ENCODE measurements at places on chromosomes 5 and 9.

DNA sequence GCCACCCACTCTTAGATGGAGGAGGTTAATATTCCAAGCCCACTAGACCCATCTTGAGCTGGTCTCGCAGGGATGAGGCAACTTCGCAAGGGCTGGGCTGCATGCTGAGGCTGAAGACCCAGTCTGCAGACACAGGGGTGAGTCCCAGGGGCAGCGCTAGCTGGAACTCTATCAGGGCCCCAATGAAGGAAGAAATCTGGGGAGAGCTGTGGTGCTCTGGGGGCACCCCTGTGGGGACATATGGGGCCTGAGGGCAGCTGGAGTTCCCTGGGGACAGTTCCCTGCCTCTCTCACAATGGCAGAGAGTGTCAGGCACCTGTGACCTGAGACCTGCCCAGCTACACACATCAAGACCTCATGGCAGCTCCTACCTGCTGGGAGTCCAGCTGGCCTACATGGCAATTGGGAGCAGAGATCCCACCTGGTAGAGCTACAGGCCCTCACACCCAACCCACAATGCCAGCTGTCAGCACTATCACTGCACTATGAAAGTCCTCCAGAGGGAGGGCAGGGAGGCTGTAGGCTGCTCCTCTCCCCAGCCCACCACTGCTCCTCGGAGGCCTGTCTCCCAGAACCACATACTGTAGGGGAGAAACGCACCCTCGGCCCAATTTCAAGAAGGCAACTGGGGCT is 202.2 kb downstream of the GABBR2 start:
- no peak for DNase-seq

GRCh38 chr9:69066955-69067354 is 31.4 kb downstream of the FXN start:
- DNase-seq, result no peak

GRCh38 chr5:87147441-87147840 is 120.2 kb upstream of the RASA1 start:
- DNase-seq, result no peak

- no peak for DNase-seq
Measured at GRCh38 chr5:103444333-103445038, 118.1 kb downstream of the NUDT12 start.
